ENCODE measurements at places on chromosomes 6 and 20.
A peak's percentile ranks its signal among the peaks of the same experiment; 100 is the strongest.

- DNase-seq, result no peak
These were observed at the start of gene VSTM2L for GRCh38 chr20:37902504-37903313. VSTM2L (plus strand) TSS chr20:37903127; CDS start chr20:37903351, 224 bp downstream.

DNA sequence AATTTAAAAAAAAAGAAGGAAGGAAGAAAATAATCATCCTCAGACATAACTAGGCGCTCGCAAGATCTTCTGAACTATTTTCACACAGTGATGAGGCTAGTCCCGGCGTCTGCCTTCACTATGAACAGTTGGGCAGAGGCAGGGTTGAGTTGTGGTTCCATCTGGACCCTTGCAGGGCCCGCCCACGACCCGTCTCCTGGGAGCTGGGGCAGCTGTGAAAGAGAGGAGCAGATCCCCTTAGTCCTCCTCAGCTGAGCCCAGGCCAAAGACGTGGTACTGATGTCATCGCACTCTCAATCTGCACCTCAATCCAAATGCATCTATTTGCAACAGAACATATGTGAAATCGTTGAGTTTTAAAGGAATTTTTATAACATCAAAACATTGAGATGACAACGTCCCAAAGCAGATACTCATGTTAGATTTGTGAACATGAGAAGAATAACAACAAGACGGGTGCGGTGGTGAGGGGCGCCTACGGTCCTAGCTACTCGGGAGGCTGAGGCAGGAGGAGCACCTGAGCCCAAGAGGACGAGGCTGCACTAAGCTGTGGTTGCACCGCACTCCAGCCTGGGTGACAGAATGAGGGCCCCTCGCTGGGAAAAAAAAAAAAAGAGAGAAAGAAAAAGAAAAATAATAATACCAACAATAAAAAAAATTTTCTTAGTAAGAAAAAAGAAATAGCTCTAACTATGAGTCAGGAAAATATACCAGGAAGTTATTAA is 15.3 kb downstream of the TCFL5 start:
- DNase-seq, result peak; percentile 32

DNA sequence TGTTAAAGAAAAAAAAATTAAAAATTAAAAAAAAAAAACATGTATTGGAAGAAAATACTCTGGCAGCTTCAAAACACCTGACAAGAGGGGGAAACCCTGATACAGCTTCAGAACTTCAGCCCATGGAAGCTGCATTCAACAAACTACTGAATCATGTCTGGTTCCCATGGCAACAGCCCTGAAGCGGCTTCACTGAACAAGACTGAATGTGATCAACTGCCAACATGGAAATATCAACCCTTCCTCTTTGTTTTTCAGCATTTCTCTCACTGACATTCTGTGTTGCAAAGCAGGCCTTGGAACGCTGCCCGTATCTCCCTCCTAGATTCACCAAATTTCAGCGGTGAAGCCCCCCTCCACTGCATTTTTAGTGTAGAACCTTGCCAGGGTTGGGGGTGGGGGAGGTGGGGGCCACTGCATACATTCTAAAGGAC is 91.3 kb upstream of the SHLD1 start:
- no peak for DNase-seq

DNA sequence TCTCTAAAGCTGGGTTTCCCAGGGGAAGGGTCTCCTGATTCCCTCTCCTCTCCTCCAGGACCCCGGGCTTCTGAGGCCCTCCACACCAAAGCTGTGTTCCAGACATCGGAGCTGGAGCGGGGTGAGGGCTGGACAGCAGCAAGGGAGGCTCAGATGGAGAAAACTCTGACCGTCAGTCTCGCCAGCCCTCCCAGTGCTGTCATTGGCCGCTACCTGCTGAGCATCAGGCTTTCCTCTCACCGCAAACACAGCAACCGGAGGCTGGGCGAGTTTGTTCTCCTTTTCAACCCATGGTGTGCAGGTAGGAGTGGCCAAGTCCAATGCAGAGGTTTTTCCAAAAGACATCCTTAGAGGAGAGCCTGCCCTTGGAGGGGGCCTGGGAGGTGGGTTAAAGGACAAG is 14.4 kb downstream of the TGM6 start:
- DNase-seq, result no peak

- DNase-seq, result no peak
These were observed 70.2 kb upstream of the BEND3 start for GRCh38 chr6:107185391-107185970.

- no peak for DNase-seq
These were observed 379.7 kb upstream of the IMPG1 start for GRCh38 chr6:76451926-76452709.

DNA sequence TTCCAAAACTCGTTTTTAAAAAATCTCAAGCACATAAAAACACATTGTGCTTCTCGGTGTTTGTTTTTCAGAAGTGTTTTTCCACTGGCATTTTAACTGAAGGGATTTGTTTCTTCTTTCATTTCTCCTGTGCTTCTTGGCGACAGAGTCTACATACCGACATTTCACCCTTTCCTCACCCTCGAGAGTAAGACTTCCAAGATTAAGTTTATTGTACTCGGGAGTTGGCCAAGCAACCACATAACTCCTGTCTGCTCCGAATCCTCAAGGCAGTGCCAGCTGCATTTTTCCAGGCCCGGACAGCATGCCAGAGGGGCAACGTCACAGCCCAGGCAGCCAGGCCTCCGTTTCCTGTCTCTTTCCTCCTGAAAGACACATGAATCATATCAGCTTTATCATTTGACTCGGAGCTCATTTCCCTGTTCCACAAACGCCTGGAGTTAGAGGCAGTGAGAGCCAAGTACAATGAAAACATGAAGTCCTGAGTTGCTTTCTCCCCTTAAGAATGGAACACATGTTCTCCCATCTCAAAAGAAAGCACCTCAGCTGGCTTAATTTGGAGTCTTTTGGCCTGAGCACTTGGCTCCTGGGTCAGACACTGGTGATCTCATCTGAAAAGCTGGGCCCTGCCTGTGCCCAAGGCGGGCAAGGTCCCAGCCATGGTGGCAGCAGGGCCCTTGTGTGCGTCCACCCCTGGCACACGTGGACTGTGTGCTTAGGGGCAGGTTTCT is 23.2 kb upstream of the FAM50B start:
- no peak for DNase-seq

- DNase-seq, result no peak
These were observed 50.0 kb downstream of the SLC23A2 start for GRCh38 chr20:4951299-4951698.

DNA sequence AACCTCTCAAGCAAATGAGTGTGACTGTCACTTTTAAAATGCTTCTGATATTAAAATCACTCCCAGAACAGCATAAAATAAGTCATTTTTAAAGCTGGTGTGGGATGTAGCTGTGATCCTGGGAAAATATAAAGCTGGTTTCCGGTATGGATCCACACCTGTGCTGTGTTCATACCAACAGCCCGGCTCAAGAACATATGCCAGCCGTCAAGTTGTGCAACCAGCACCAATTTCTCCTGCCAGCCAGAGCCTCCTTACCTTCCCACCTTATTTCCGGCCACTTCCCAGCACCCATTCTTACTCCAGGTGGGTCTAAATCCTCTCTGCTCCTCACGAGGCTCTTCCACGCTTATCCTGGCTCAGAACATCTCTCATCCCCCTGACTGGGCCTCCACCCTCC is 50.9 kb upstream of the RPS6KA2 start:
- no peak for DNase-seq

GRCh38 chr20:14698125-14698524 is 360.7 kb upstream of the FLRT3 start:
- no peak for DNase-seq

DNA sequence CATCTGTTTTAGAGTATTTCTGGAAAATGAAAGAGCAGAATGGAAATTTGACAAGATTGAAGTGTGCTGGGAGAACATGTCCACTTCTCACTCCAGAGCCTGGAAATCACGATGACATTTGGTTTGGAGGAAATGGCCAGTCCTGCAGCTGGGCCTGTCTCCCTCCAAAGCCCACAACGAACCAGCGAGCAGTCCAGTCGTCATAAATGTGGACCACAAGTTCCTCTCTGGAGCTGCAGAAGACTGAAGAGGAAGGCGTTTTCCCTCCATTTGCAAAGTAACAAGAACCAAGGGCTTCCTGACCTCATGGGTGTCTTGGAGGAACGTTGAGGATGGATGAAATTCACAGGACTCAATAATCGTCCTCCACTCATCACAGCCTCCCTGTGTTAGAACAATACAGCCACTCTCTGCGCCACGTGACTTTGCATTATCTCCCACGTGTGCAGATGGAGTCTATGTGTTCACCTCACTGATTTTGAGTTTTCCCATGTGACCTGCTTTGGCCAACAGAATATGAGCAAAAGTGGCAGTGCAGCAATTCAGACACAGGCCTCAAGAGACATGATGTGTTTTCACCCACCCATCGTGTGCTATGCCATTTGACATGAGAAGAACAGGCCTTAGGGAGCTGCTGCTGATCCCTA is 9.1 kb upstream of the SPATS1 start:
- no peak for DNase-seq

GRCh38 chr6:6747371-6747770 is 158.9 kb downstream of the LY86 start:
- no peak for DNase-seq

- no peak for DNase-seq
These were observed 21.6 kb downstream of the OGFRL1 start for GRCh38 chr6:71310261-71310660.

DNA sequence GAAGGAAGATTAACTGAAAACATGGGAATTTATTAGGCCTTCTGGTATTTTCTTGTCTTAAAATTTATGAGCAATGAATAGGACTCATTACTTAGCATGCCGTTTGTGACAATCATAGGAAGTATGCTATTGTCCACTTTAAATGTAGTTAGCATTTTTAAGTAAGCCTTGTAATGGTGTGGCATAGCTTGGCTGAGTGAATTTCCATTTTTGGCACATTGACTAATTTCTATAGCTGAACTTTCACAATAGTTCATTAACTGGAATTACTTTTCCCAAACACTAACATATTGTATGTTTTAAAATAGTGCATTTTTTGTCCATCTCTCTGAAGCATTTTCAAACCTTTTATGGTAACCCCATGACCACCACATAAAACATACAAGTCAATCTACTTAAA is 15.7 kb downstream of the RSPO3 start:
- no peak for DNase-seq

- no peak for DNase-seq
These were observed 64.5 kb downstream of the ATP9A start for GRCh38 chr20:51703400-51704287.

- no peak for DNase-seq
These were observed 170.7 kb downstream of the SLC16A10 start for GRCh38 chr6:111258010-111258409.

DNA sequence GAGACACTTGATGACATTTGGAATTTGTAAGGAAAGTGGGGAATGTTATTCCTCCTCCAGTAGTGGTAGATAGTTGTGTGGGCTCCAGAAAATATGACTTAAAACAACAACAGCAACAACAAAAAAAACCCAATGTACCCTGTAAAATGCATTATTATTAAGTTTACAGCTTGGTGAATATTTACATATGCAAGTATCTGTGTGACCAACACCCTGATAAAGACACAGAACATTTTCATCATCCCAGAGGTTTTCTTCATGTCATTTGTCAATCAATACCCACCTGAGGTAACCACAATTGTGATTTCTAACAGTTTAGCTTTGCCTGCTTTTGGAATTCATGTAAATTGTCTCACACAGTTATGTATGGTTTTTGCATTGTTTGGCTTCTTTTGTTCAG is 152.1 kb upstream of the GRIK2 start:
- no peak for DNase-seq

GRCh38 chr6:167130712-167131684 is 8.1 kb downstream of the CCR6 start:
- no peak for DNase-seq

DNA sequence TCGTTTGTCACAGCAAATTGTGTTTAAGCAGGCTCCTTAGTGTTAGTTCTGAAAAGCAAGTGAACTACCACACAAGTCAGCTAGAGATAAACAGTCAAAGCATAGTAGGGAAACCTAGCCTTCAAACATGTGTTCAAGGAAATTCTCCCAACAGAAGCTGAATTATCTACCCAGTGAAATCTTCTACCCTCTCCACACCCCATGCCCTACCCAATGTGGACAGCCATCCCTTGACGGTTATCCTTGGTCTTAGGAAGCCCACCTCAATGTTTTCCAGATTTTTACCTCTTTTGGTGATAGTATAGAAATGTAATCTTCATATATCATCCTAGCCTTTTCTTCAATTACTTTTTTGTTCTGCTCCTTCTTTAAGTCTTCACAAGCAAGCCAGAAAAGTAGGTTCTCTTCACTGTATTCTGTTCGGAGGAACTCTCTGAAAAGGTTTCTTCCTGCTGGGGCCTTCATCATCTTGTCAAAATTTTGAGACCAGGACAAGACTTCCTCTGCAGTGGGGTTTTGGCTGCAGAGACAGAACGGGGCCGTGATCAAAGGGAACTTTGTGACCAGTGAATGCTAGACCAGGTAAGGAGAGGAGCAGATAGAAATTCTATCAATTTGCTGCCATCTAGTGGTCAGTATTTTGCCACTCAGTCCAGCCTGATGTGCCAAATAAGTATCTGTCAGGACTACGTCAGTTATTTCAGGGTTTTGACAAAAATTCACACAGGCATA is 21.6 kb upstream of the MTRF1L start:
- DNase-seq, result no peak

DNA sequence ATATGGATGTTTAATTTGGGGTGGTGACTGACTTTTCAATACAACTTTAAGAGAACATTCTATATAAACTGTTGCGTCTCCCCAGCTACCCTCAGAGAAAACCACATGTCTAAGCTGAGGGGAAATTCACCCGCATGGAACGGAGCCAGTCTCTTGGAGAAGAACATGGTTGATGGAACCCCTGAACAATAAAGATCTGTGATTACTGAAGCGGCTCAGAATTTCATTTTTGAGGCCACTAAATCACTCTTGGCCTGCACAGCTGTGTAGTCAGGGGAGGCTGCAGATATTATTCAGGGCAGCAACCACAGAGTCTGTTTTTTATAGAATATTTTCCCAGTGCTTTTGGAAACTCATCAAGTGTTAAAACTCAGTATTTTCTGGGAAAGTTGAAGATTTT is 73.8 kb downstream of the EYA4 start:
- DNase-seq, result no peak

DNA sequence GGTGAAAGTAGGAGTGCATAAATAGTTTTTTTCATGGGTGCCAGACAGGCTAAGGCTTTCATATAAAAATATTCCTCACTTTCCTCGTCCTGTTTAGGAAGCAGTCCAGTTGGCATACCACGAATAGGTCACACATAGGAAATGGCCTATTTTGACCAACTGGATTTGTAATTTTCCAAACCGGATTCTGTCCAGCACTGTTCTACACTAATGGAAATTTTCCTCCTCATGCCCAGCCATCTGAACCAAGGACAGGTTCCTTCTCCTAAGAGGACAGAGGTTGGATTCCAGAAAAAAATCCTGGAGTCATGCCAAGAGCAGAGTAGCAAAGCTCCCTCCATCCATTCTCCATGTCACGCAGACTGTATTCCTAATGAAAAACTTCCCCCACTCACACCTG is 43.1 kb downstream of the PANK2 start:
- DNase-seq, result no peak

GRCh38 chr6:45678285-45678607 is 300.5 kb upstream of the SUPT3H start:
- DNase-seq, result no peak
